ENCODE measurements at places on chromosomes 5 and 9.
A peak's percentile ranks its signal among the peaks of the same experiment; 100 is the strongest.

DNA sequence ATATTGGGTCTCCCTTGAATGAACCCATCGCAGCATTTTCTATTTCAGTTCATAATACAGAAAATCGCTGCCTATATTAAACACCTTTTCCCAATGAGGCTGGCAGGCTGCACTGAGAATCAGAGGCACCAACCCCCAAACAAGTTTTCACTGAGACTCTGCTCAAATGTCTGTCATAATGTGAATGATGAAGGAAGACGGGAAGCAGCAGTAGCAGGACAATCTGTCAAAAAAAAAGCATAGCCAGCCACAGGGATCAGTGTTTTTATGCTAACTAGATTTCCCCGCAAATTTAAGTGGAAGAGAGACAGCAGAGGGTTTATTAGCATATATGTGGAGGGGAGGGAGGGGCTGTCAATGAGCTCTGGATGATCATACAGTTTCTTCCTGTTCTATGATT is 162.7 kb upstream of the PDE4D start:
- H3K27ac ChIP-seq: no peak overlapping the region
- no peaks in the 10 kb centered on the region for H3K36me3 ChIP-seq
- no peaks in the 10 kb centered on the region for H3K4me1 ChIP-seq
- DNase-seq: no peak
- H3K27me3 ChIP-seq: no peaks in the 10 kb centered on the region

DNA sequence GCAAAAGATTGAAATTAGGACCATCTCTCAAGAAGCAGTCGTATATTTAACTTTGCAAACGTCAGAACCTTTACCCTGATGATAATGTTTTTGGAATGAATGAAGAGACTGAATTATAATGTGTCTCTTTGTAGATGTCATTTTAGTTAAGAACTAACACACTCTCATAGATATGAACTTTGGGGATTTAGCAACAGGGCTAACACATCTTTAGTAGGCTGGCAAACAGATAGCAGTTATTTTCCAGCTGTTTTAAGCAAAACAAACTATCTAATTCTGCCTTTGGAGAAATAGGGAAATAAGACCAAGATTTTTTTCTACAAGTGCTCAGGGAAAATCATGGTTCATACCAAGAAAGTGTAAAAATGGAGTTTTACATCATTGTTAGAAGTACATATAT is 469.7 kb downstream of the SPATA31D1 start:
- no peaks in the 10 kb centered on the region for H3K4me1 ChIP-seq
- H3K36me3 ChIP-seq: no peaks in the 10 kb centered on the region

DNA sequence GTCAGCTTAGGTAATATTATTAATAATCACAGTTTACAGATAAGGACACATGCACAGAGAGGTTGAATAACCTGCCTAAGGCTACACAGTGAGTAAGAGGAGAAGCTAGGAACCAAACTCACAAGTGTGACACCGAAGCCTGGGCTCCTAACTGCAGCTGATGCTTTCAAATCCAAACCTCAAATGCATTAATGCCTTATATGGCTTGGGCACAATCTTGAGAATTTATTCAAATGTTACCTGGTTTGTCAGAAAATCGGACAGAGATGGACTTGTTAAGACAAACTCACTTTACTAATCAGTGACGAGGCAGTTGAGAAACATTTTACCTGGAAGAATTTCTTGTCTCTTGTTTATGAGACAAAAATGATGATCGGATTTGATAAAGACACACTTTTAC is 54.7 kb downstream of the DAP start:
- no peaks in the 10 kb centered on the region for H3K27me3 ChIP-seq
- no peak for DNase-seq
- H3K4me3 ChIP-seq: no peak overlapping the region
- H3K4me1 ChIP-seq: no peaks in the 10 kb centered on the region

DNA sequence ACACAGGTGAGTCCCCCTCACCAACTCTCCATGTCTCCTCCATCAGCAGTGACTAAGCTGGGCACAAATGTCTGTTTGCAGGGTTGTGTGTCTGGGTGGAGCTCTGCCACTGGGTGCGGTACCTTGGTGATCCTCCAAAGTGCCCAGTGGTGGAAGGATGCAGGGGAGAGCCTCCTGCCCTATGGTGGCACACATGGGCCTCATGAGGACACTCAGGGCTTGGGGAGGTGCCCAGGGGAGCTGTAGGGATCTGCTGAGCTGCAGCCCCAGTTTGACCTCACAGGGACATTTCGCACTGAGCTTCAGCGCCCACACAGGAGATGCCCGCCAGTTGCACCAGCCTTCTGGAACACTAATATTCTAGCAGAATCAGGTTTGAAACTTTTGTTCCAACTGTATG is 29.5 kb downstream of the S1PR3 start:
- H3K4me1 ChIP-seq: no peaks in the 10 kb centered on the region
- H3K4me3 ChIP-seq: no peak overlapping the region
- H3K27me3 ChIP-seq: no peaks in the 10 kb centered on the region
- no peak for DNase-seq
- no peak overlapping the region for H3K27ac ChIP-seq
- H3K36me3 ChIP-seq: no peaks in the 10 kb centered on the region

GRCh38 chr9:18798106-18798505 is 234.9 kb downstream of the SAXO1 start:
- no peaks in the 10 kb centered on the region for H3K4me1 ChIP-seq
- H3K36me3 ChIP-seq: no peaks in the 10 kb centered on the region
- H3K27me3 ChIP-seq: no peaks in the 10 kb centered on the region
- H3K4me3 ChIP-seq: no peak overlapping the region
- H3K27ac ChIP-seq: no peak overlapping the region
- DNase-seq: no peak

DNA sequence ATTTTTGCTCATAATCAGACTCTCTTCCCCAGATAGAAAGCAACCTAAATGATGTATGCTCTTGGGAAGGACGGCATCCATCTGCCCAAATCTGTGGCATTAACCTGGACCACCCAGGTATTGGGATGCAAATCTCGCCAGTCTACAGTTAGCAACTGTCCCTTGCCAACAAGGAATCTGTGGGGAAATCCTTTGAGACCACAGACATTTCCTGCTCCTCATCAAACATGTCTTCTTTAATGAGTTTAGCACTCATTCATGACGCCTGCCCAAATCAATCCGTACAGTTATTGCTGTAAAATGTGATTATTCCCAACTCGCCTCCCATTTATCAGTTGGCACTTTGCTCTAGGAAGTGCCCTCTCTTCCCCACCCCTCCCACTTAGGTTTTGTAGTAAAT is 7.8 kb downstream of the ROR2 start:
- H3K4me3 ChIP-seq: no peak overlapping the region
- H3K36me3 ChIP-seq: no peaks in the 10 kb centered on the region
- DNase-seq: no peak

GRCh38 chr5:133050521-133050920 is 1.3 kb upstream of the HSPA4 start:
- no peaks in the 10 kb centered on the region for H3K27me3 ChIP-seq
- no peaks in the 10 kb centered on the region for H3K36me3 ChIP-seq
- H3K4me1 ChIP-seq: peaks cover 27% of the 10 kb centered on the region
- H3K4me3 ChIP-seq: peak overlapping the region; percentile 94
- H3K27ac ChIP-seq: peak overlapping the region; percentile 98

- peak; percentile 43 for DNase-seq
- no peak overlapping the region for H3K27ac ChIP-seq
- peak overlapping the region; percentile 28 for H3K4me3 ChIP-seq
- no peaks in the 10 kb centered on the region for H3K27me3 ChIP-seq
- H3K4me1 ChIP-seq: peaks cover 5% of the 10 kb centered on the region
These were observed 44.2 kb downstream of the NACC2 start for GRCh38 chr9:136050701-136051452.

DNA sequence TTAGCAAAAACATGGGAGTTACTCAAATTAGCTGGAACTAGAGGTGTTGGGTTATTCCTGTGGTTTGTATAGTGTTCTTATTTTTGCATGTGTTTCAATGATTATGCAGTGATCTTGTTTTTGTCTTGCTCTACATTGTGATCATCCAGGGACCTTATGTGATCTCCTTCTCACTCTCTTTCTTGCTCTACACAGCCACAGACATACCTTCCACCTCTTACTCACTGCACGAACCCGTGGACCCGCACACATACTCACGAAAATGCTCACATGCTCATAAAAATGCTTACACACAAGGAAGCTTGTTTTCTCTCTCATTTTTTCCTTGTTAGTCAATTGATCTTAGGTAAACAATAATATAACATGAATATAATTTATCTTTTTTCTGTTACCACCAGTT is 187.1 kb downstream of the KDM4C start:
- DNase-seq: no peak
- no peaks in the 10 kb centered on the region for H3K36me3 ChIP-seq
- H3K27me3 ChIP-seq: no peaks in the 10 kb centered on the region
- H3K4me1 ChIP-seq: no peaks in the 10 kb centered on the region

DNA sequence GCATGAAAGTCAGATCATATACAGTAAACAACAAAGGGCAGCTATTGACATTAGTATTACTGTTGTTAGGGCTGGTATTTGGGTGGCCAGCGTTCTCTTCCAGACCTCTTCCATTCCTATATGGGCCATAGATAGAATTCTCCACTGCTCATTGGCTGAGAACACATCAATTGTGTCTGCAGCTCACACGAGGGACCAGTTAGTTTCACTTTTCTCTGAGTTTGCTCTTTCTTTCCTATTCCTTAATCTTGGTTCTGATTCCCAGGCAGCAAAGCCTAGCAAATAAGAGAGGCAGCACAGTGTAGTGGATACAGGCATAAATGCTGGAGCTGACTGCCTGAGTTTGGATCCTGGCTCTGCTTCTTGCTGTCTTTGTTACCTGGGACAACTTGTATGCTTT is 476.4 kb downstream of the SPOCK1 start:
- H3K36me3 ChIP-seq: no peaks in the 10 kb centered on the region
- H3K4me3 ChIP-seq: no peak overlapping the region
- H3K27me3 ChIP-seq: no peaks in the 10 kb centered on the region

GRCh38 chr9:111389406-111389805 is 59.4 kb upstream of the OR2K2 start:
- peaks cover 5% of the 10 kb centered on the region for H3K36me3 ChIP-seq
- H3K27me3 ChIP-seq: no peaks in the 10 kb centered on the region
- DNase-seq: no peak
- no peak overlapping the region for H3K4me3 ChIP-seq

- no peak overlapping the region for H3K4me3 ChIP-seq
- peak; percentile 25 for DNase-seq
- H3K27ac ChIP-seq: no peak overlapping the region
These were observed 14.6 kb downstream of the UBE2D2 start for GRCh38 chr5:139575751-139576150.

- H3K4me3 ChIP-seq: no peak overlapping the region
- no peak for DNase-seq
- H3K27ac ChIP-seq: no peak overlapping the region
- H3K4me1 ChIP-seq: no peaks in the 10 kb centered on the region
- H3K27me3 ChIP-seq: no peaks in the 10 kb centered on the region
- peaks cover 32% of the 10 kb centered on the region for H3K36me3 ChIP-seq
These were observed 25.7 kb downstream of the SREK1IP1 start for GRCh38 chr5:64742821-64743220.

DNA sequence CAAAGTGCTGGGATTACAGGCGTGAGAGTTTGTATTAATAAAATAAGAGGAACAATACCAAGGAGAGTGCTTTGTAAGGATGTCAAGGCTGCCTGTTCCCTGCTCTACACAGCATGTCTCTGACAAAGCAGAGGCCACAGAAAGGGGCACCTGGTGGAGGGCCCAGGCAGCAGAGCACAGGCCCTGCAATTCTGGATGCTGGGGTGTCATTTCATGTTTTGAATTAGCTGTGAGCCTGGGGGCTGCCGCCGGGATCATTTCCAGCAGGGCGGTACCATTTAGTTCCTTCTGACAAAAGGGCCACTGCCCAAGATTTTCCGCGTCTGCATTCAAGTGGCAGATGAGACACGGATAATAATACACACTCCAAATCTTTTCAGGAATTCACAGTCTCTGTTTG is 396.9 kb downstream of the GADD45G start:
- H3K4me1 ChIP-seq: peaks cover 4% of the 10 kb centered on the region
- H3K27ac ChIP-seq: no peak overlapping the region
- no peak for DNase-seq
- H3K4me3 ChIP-seq: no peak overlapping the region
- H3K36me3 ChIP-seq: no peaks in the 10 kb centered on the region
- no peaks in the 10 kb centered on the region for H3K27me3 ChIP-seq

GRCh38 chr9:137030006-137030405 is 1.9 kb downstream of the FUT7 start:
- H3K4me1 ChIP-seq: peaks cover 73% of the 10 kb centered on the region
- no peak overlapping the region for H3K27ac ChIP-seq
- no peaks in the 10 kb centered on the region for H3K36me3 ChIP-seq
- no peaks in the 10 kb centered on the region for H3K27me3 ChIP-seq
- H3K4me3 ChIP-seq: no peak overlapping the region
- no peak for DNase-seq

- no peaks in the 10 kb centered on the region for H3K27me3 ChIP-seq
- H3K4me3 ChIP-seq: no peak overlapping the region
- H3K27ac ChIP-seq: no peak overlapping the region
- H3K36me3 ChIP-seq: no peaks in the 10 kb centered on the region
- DNase-seq: no peak
These were observed 56.0 kb downstream of the WHRN start for GRCh38 chr9:114449236-114449635.

- no peak overlapping the region for H3K4me3 ChIP-seq
- peak overlapping the region; percentile 15 for H3K27ac ChIP-seq
- no peaks in the 10 kb centered on the region for H3K4me1 ChIP-seq
- H3K27me3 ChIP-seq: no peaks in the 10 kb centered on the region
These were observed 69.0 kb upstream of the FAM169A start for GRCh38 chr5:74934949-74935751.

DNA sequence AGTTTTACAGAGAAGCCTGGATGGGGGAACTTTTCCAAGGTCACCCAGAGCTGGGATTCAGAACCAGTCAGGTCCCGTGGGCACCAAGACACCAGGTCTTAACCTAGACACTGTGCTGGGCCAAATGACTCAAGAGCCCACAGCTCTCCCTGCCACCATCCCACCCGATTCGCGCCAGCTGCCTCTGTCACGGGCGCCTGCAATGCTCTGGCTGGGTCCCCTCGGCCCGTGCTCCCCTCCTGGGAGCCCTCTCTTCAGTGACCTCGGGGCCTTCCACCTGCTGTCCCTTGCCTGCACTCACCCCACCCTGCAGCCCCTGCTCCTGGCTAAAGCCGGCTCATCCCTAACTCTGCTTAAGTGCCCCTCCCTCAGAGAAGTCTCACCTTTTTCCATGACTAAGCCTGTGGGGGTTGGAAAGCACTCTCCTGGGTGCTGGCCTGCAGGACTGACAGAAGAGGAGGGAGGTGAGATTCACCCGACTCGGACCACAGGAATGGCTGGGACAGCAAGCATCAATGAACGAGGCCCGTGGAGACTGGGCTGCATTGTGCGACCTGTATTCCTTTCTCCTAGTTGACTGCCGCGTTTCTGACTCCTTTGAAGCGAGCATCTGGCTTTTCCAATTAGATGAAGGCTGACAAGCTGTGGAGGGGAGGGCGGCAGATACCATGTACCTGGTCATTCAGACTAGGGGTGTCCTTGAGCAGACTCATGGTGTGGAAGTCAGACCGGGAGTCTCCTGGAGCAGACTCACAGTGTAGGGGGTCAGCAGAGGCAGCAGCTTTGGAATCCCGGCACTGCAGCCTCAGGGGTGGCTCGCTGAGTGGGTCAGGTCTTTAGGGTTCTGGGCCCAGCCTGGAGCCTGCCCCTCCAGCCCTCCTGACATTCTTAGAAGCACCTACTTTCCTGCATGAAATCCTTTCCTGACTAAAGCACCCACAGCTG is 5.8 kb upstream of the IL4 start:
- H3K27me3 ChIP-seq: no peaks in the 10 kb centered on the region
- H3K36me3 ChIP-seq: no peaks in the 10 kb centered on the region
- no peak for DNase-seq
- H3K4me3 ChIP-seq: no peak overlapping the region

Measured in Peyer's patch (tissue), 4 donors.